Testis (tissue), 5 donors: ENCODE measurements at places on chromosomes 11 and 22. TPM values are rescaled to one million over a fixed set of nuclear protein-coding genes. Genes with fewer than 3 reads are reported as not detected.

GRCh38 chr22:35394011-35394312, 6.0 kb upstream of the MCM5 start:
- peak; percentile 81 for DNase-seq

GRCh38 chr11:117704395-117705100, 92.5 kb downstream of the DSCAML1 start:
- no peak for DNase-seq

GRCh38 chr11:71194710-71195109, 57.7 kb downstream of the SHANK2 start:
- no peak for DNase-seq

- no peak for DNase-seq
These were observed 144.5 kb downstream of the UVRAG start for GRCh38 chr11:75959540-75959939.

DNA sequence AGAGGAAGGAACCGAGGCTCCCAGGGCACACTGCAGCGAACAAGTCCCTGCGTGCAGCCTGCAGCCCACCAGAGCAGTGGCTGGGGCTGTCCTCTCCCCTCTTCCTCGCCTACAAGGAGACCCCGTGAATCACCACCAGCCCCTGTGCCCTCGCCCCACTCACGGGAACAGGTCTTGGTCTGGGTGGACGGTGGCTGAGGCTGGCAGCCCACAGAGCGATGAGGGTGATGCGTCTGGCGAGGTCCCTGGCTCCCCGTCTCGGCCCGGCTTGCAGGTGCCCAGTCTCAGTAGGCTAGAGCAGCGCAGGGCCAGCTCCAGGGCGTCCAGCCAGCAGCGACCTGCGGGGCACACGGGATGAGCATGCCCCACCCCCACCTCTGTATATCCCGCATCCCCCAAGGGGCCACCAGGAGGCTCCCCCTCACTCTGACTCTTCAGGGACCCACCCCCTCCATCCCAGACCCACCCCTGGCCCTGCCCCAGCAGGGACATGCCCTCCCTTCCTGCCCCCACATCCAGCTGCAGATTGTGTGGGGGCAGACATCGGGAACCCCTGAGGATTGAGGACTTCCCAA, 50.5 kb upstream of the CARS1 start:
- DNase-seq: no peak

GRCh38 chr11:29214833-29215232, 802.0 kb downstream of the KCNA4 start:
- DNase-seq: no peak

GRCh38 chr11:61803889-61804647, 11.4 kb downstream of the FEN1 start:
- DNase-seq: no peak

- no peak for DNase-seq
These were observed 8.8 kb upstream of the MED17 start for GRCh38 chr11:93775289-93775688.

GRCh38 chr11:121615501-121615900, 162.7 kb upstream of the SORL1-AS1 start:
- no peak for DNase-seq

Gene LMO2
- total RNA-seq: 6.5 TPM

Gene LIMK2
- 94.0 TPM for total RNA-seq
